NCI-H1092 (cell line): ENCODE measurements at places on chromosomes 2 and 18.

- DNase-seq: no peak
These were observed 36.3 kb upstream of the CHRNA1 start for GRCh38 chr2:174800436-174801205.

GRCh38 chr2:127606625-127607398, 39.1 kb upstream of the GPR17 start:
- DNase-seq: no peak

GRCh38 chr2:169585673-169586072, 1.5 kb downstream of the PPIG start:
- DNase-seq: no peak

DNA sequence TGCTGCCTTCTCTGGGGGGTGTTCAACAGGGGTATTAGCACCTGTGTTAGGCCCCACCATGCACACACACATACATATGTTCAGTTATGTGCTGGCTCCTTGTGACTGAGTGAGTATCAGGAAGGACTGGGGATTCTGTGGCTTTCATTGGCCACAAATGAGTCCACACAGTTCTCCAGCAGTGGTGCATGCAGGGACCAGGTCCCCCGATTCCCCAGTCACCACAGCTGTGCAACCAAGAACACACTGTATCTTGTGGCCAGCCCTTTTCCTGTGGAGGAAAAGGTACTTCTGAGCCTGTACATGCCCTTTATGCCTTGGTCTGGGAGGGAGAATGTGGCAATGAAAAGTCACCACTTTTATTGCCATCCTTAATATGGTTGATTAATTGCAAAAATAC, 74.9 kb upstream of the KLF7 start:
- no peak for DNase-seq

GRCh38 chr2:223545406-223545805, 56.8 kb downstream of the SCG2 start:
- DNase-seq: no peak

DNA sequence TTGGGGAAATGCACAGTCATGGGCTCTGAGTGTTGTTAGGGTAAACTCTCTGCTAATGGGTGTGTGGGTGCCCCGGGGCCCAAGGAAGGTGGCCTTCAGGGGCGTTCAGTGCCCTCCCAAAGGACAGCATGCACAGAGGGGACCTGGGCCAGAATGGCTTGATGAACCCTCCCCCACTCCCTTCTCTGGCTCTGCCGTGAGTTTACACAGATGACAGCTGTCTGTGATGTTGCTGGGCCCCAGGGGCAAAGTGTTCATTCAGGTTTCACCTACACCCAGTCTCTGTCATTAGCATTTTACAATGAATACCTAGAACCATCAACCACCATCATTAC, 3.2 kb downstream of the NPPC start:
- DNase-seq: no peak

DNA sequence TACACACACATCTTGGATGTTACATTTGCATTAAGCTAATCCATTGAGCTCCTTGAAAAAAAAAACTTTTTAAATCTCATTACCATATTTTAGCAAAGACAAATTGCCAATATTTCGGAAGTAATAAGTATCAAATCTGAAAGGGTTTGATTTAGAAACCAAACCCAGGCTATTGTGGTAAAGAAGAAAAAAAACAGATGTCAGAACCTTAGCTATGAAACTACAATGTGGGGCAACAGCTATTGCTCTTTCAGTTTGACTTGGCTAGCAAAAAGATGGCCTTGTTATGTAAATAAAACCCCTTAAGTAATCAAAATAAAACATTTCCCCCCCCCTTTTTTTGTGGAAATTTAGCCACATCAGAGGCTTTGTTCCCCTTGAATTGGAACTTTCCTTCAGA, 41.2 kb upstream of the REG3A start:
- no peak for DNase-seq

GRCh38 chr2:158805936-158806335, 10.8 kb downstream of the DAPL1 start:
- no peak for DNase-seq

GRCh38 chr18:47882641-47883040, 47.8 kb downstream of the SMAD2 start:
- no peak for DNase-seq

- no peak for DNase-seq
These were observed 52.9 kb upstream of the APCDD1 start for GRCh38 chr18:10401521-10401920.

GRCh38 chr2:231117922-231118613, 6.8 kb downstream of the HTR2B start:
- no peak for DNase-seq

GRCh38 chr18:33700513-33700976, 122.5 kb downstream of the ASXL3 start:
- no peak for DNase-seq

- DNase-seq: no peak
These were observed 26.1 kb downstream of the CYB5A start for GRCh38 chr18:74265546-74266098.

DNA sequence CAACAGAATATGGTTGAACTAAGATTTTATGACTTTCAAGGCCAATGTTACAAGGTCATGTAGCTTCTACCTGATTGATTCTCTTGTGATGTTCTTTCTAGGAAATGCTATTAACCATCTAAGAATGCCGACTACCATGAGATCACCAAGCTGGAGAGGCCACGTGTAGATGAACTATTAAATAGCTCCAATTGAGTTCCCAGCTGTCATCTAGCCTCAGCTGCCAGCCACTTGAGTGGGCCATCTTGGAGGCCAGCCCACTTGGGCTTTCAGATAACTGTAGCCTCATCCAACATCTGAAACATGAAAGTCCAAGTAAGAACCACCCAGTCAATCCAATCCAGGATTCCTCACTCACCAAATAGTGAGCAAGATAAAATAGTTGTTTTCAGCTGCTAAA, 376.9 kb upstream of the TMEFF2 start:
- peak; percentile 12 for DNase-seq

GRCh38 chr2:197286805-197287595, 23.6 kb downstream of the ANKRD44 start:
- DNase-seq: no peak

GRCh38 chr2:216012133-216012829, 1.1 kb downstream of the MREG start:
- DNase-seq: no peak

DNA sequence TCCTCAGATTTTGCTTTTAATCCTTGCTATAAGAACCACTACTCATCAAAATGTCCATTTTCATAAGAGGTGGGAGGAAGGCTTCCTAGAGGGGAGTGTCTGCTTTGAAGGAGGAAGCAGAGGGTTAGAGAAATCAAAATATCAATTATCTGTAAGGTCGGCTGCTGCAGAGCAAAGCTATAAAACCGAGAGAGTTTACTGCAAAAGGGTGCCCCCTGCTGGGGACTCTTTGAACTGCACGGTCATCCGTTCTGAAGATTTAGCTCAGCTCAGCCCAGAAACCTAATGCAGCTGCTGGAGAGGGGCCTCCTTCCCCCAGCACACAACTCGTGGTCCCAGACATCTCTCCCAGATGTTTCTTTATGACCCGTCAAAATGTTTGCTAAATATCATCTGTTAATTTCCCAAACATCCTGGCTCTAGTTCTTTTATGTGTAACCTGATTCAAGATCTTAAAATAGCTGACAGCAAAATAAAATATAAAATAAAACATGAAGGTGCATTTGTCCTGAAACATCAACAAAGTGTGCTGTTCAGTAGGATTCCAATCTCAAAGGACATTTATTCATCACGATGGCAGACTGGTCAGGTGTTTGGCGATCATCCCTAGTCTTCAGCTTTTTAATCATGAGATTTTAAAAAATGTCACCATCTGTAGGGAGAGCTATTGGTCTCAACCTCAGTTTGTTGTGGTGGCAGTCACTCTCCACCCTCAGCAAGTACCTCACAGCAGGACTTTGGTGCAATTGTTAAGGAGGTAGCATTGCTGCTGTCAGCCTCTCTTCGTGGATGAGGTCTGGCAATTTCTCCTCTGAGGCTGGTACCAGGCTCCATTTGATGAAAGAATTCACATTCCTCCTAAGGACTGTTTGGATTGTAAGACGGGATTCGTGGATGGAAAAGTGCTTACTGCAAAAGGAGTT, 185.9 kb downstream of the MTX2 start:
- DNase-seq: peak; percentile 51
